Omental fat pad (tissue), 4 donors: ENCODE measurements at places on chromosomes 4 and X.

GRCh38 chr4:117941611-117942010 lies 92.7 kb upstream of the NDST3 start:
- no peak for DNase-seq

DNA sequence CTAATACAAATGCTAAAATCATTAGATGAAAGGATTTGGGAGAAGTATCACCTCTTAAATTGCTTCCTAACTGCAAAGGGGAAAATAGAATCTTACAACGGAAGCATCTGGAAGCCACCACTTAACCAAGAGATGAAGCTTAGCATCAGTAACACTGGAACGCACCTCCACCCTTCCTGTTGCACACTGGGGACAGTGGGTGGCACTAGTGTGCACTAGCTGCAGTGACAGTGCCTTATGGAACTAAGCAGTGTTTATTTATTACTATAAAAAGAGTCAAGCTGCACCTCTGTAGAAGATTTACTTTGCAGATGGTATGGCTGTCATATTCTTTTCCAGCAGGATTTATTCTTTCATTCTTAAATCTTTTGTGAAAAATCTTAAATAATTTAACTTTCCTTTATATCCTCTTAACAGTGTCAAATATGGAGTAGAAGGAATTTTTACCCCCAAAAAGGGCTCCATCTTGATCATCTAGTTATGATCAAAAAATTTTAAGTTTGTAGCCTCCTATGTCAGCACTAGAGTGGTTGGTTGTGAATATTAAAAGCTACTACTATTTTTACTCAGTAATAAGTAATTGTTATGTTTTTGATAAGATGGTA lies 76.7 kb downstream of the SCD5 start:
- no peak for DNase-seq

DNA sequence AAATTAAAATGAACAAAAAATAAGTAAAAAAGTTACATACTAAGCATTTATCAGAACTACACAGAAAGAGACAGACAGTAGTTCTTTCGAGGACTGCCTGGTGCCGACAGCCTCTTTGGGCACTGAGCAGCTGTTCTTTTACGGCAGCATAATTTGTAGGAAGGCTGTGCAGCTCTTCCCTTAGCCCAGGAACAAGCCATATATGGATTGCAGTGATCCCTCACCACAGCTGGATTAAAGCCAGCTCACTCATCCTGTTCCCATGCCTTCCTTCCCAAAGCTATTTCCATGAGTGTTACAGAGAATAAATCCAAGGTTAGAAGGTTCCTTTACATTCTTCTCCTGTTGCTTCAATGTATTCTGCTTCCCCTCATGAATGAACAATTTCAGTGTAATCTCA lies 71.7 kb downstream of the DDX60L start:
- no peak for DNase-seq

DNA sequence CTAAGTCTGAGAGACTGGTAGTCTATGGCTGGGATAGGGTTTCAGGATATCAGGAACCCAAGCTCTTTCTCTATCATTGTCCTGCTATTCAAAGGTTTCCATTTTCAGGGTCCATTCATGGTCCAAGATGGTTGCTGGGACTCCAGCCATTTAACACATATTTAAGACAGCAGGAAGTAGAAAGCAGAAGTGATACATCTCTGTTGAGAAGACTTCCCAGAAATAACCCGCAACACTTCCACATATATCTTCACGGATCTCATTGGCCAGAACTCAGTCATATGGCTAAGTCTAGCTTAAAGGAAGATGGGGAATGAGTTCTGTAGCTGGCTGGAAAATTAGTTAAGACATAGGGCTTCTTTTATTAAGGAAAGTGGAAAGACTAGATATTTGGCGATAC lies 23.8 kb downstream of the CTSO start:
- no peak for DNase-seq

- DNase-seq = no peak
Observed at GRCh38 chr4:74072739-74073138, 26.3 kb downstream of the CXCL2 start.

DNA sequence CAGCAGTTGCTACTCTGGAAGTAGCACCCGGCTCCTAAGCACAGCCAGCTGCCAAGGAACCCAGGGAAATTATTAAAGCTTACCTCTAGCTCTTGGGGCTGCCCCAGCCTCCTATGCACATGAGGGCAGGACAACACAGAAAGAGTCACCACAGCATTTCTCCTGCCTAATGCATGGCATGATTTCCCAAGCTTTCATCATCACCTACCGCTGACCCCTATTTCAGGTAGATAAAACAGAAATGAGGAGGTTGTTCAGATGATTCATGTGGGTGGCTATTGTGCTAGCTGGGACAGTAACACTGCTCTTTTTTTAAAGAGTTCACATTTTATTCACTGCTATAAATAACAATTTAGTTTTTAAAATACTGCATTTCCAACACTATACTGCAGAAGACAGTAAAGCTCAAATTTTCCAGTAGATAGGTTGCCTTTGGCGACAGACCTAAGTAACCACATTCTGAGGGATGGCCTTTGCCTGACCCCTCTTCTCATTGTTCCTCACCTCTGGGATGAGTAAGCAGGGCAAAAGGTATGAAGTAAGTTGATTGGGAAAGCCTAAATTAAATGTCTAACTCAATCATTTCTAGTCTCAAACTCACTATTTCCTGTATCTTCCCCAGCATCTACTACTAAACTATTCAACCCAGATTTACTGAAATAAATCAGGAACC lies 16.7 kb downstream of the CASK start:
- no peak for DNase-seq

GRCh38 chrX:17056868-17057608 lies 110.6 kb downstream of the REPS2 start:
- DNase-seq = no peak

DNA sequence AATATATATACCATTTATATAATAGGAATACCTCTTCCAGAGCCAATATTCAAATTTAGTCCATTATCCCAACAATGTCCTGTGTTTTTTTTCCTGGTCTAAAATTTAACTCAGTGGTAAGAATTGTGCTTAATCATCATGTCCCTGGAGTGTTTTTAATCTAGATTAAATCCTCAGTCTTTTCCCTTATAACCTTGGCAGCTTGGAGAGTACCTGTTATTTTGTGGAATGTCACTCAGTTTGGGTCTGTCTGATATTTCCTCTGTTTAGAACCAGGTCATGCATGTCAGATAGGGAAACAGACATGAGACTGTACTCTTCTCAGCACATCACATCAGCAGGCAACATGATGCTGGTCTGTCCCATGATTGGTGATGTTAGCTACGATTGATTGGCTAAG lies 96.6 kb downstream of the HPGD start:
- no peak for DNase-seq

- DNase-seq = no peak
Observed at GRCh38 chrX:15170927-15171326, 99.0 kb downstream of the ASB9 start.

DNA sequence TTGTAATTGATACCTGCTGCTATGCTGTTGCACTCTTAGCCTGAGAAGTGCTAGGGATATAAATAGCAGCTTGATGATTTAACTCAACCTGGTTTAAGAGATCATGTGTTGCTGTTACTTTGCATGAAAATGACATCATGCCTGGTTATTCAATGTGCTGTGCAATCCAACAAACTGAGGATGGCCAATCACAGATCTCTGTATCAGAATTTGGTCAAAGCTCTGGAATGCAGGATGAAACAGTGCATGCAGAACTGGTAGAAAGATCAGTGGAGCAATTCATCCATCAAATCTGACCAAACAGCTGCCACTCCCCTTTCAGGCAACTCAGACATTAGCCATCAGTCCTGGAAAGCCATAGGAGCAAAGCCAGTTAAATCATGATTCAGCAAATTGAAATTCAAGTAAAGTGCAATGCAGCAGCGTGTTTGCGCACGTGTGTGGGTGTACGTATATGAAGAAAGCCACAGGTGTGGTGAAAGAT lies 160.3 kb upstream of the RASGEF1B start:
- no peak for DNase-seq

- no peak for DNase-seq
Observed at GRCh38 chr4:118206627-118207026, 146.2 kb downstream of the PRSS12 start.

- no peak for DNase-seq
Observed at GRCh38 chr4:76948443-76949275, 893 bp upstream of the SEPTIN11 start.

DNA sequence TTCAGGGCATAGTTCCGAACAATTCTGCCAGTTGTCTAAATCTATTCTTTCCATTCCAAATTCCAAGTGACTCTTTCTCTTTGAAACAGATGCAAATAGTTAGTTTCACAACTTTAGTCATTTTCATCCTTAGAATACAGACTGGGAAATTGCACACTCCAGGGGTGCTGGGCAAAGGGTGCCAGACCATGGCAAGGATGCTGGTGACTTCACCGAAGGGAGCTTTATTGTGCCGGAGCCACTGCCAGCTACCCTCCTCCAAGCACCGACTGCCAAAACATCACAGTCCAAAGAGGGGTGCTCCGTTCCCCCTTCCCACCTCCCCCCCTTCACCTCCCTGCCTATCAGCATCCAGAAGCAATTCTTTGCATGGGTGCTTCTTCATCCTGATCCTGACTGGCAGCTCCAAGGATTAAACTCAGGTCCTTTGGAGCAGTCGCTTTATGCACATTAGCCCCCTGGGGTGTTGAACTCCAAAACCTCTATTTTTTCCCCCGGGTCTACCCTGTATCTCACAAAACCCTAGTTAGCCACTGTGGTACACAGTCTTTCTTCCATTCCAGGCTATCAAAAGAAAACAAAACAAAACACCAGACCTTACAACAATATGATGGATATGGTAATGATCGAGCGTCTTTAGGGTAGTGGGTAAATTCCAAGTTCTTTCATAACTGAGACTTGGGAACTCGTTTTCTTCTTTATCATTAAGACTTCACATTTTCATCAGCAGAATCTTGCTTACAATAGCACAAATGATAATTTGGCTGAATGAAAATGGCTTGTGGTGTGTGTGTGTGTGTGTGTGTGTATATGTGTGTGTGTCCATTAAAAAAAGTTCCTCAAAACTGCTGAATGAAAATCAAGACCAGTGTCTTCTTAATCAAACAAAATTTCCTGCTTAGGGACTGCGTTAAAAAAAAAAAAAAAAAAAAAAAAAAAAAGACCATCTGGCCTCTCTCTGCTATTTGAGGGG lies 28.7 kb downstream of the MID1 start:
- DNase-seq = no peak

DNA sequence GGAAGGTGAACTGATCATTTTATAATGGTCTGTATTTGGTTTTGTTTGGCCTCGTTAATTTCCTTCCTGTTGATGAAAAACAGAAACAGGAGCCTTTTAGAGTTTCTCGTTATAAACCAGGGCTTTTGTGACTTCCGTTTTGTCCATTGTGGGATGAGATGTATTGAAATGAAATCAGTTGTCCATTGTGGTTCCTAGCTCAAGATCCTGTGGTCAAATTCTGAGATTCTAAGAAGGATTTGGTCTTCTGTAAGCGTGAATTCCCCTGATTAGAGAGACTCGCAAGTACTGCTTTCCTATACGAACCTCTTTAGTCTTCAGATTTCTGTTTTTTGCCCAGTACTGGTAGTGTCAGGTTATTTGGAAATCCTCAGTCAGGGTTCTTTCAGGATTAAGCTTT lies 101.7 kb downstream of the RAPGEF2 start:
- no peak for DNase-seq

DNA sequence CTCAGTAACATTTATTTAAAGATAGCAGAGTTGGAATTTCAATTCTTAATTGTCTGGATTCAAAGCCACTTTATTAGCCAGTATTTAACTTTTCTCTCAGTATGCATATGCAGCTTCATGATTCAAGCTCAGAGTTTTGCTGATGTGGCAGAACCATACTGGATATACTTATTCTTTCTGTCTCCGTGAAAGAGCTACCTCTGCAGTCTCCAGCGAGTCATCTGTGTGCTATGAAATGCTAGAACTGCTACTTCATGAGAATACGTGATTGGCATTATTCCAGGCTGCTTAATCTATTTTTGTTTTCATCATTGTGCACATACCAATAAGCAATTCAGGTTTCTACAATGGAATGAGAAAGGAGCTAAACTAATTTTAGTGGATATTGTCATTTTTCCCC lies 743.7 kb downstream of the C4orf33 start:
- no peak for DNase-seq

GRCh38 chr4:3442460-3442958 lies 741 bp downstream of the HGFAC start:
- no peak for DNase-seq

- DNase-seq = no peak
Observed at GRCh38 chrX:109344101-109344500, 137.8 kb downstream of the GUCY2F start.

GRCh38 chrX:17053502-17053901 lies 107.0 kb downstream of the REPS2 start:
- DNase-seq = no peak

- no peak for DNase-seq
Observed at GRCh38 chr4:114076899-114077570, 97.6 kb upstream of the ARSJ start.

- DNase-seq = no peak
Observed at GRCh38 chr4:150023489-150023888, 54.8 kb upstream of the DCLK2 start.

GRCh38 chr4:125140966-125141495 lies 173.7 kb upstream of the FAT4 start:
- no peak for DNase-seq
